ENCODE measurements at places on chromosomes 13 and 19.
A peak's percentile ranks its signal among the peaks of the same experiment; 100 is the strongest.

DNA sequence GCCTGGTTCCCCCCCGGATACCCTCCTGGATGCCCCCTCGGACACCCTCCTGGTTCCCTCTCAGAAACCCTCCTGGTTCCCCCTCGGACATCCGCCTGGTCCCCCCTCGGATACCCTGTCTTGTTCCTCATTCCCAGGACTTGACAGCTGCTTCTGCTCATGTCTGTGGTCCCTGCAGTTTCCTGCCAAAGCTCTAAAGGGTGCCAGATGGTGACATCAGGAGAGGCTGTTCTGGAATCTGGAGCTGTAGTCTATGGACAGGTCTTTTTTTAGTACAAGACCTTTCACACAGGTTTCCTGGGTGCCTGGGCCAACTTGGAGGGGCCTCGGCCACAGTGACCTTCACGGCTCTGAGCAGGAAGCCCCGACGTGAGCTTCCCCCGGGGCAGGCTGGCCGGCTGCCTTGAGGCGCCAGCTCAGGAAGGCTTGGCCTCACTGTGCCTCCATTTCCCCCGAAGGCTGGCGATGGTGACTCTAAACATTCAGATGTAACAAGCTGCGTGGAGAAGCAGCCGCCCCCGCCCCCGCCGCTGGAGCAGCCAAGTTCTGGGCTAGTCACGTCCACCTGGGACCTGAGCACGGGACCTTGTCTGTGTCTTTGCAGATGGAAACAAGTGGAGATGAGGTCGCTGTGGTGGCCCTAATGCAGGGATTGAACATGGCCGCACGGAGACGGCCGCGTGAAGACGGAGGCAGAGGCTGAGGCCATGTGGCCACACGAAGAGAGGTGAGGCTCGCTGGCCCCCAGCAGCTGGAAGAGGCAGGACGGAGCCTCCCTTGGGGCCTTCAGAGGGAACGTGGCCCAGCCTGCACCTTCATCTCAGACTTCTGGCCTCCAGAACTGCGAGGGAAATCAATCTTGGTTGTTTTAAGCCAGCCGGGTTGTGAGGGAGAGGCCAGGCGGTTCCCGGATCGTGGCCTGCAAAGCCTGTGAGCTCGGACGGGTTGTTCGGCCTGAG, 12.7 kb downstream of the SGTA start:
- DNase-seq = no peak

DNA sequence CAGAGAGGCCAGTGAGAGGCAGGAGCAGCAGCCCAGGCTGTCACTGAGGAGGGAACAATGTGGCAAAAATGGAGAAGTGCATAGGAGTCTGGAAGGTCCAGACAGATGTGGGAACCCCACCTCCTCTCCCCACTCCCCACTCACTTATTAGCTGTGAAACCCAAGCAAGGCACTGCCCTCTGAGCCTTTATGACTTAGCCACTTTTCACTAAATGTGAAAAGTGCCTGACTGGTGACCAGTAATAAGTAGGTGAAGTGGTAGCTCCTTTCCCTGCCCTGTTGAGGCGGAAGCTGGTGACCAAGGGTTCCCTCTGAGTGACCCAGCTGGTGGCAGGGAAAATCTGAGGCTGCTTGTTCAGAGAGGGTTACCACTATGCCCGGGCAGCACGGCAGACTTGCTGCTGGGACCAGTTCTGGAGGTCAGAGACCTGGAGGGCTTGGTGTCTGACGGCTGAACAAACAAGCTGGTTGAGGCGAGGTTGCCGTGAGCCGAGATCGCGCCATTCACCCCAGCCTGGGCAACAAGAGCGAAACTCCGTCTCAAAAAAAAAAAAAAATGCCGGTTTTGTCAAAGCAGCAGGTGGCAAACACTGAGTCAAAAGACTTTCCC, 80.0 kb downstream of the ZNF429 start:
- no peak for DNase-seq

- DNase-seq = no peak
Observed at GRCh38 chr13:46648166-46648607, 95.2 kb downstream of the LRCH1 start.

DNA sequence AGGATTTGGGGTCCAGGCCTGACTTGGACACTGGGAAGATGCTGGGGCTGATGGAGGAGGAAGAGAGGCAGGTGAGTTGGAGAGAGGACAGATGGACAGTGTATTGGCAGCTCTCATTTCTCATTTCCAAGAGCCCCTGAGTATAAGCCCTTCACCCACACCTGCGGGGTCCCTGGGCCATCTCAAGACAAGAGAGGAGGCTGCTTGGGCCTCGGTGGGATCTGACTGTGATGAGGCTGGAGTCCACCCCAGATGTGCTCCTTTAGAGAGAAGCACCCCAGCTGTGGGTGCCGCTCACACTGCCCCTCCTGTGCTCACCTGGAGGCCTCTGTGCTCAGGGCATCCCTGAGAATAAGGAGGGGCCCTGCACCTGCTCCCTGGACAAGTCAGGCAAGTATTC, 3.7 kb downstream of the LILRA2 start:
- no peak for DNase-seq

DNA sequence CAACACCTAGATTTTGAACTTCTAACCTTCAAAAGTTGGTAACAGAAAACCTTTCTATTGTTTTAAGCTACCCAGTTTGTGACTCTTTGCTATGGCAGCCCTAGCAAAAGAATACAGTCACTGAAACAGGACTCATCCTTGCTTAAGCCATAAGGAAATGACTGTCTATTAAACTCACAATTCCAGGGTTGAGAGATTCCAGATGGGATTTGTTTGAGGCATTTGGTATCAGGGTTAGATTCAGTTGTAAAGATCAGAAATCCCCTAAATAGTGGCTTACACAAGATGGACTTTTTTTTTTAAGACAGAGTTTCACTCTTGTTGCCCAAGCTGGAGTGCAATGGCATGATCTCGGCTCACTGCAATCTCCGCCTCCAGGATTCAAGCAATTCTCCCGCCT, 41.1 kb upstream of the RGCC start:
- no peak for DNase-seq

DNA sequence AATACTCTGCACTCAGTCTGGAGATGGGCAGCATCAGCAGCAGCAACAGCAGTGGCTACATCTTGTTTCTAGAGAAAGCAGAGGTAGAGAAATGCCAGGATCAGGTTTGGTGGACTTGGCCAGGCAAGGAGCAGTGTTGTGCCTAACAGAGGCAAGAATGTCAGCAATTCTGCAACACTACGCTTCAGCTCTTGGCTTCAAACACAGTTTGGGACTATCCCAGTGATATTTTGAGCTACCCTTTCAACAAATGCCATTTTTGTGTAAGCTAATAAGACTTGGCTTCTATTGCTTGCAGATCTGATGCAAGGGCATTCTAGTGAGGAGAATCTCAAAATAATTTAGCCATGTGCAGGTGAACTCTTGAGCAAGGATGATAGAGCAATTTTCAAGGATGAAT, 271.3 kb downstream of the PCDH20 start:
- no peak for DNase-seq

DNA sequence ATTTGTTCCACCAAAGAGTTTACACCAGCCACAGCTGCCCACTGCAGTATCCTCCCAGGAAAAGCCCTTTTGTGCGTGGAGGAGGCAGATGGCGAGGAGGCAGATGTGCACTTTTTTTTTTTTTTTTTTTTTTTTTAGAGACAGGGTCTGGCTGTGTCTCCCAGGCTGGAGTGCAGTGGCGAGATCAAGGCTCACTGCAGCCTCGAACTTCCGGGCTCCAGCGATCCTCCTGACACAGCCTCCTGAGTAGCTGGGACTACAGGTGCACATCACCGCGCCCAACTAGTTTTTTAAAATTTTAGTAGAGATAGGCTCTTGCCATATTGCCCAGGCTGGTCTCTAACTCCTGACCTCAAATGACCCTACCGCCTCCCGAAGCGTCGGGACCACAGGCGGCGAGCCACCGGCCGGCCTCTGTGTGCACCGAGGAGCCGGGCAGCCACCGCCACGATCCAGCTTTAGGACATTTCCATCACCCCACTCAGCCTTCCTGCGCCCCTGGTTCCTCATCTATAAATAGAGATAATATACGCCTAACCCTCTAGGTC, 563 bp upstream of the PDCD5 start:
- no peak for DNase-seq

GRCh38 chr19:6459262-6460098, at the start of gene SLC25A23:
SLC25A23 (minus strand) TSS chr19:6459792; CDS start chr19:6459628, 164 bp downstream.
- DNase-seq = peak; percentile 65

DNA sequence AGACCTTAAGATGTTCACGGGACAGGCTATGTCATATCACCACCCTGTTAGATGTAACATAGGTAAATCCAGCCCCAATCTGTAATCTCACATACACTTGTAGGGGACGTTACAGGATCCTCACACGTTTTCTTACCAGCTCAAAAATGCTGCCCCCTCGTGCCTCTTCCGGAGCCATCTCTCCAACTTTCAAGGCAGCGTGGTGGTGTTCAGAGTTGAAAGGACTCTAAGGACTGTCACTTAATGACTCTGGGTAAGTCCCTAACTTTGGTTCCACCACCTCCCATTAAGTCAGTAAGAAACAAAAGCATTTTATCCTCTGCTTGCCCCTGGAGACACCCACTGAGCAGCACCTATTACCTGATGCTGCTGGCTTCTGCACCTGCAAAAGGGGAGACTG, 4.4 kb downstream of the MED26 start:
- no peak for DNase-seq

- DNase-seq = no peak
Observed at GRCh38 chr19:51821456-51821855, 26.5 kb downstream of the FPR3 start.

GRCh38 chr13:48749144-48749543, 95.4 kb downstream of the CYSLTR2 start:
- no peak for DNase-seq

DNA sequence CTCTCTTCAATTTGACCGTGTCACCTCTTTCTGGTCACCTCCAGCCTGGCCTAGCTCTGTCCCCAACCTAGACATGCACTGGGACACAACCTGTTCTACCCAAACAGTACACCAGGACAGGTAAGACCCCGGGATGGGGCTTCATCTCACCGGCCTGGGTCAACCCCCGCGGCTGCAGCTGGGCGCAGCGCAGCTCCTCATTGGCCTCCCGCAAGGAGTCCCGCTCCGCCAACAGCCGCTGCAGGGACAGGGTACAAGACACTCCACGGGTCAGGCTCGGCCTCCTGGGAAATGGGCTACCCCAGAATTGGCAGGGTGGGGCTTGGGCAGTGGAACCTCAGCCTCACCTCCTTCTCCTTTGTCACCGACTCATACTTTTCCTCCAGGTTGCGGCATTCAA, 7.7 kb downstream of the HOOK2 start:
- no peak for DNase-seq

DNA sequence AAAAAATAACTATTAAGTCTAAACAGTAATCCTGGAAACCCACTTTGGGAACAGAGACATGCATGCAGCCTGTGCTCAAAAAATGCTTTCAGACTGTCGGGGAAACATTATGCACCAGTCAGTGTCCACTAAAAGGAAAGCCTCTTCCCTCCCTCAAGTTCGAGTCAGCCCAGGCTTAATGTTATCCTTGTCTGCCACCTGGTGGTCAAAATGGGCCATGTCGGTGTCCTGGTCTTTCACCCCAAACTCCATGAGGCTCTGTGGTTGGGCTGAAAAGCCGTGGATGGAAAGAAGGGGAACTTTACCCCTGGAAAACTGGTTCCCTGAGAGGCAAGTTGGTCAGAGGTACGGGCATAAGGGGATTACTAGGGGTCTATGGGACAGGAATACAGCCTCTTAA, 88.4 kb upstream of the ZNF492 start:
- DNase-seq = peak; percentile 48

GRCh38 chr19:31340042-31341025, 8.9 kb downstream of the TSHZ3 start:
- peak; percentile 7 for DNase-seq

- no peak for DNase-seq
Observed at GRCh38 chr13:110562036-110562597, 595 bp upstream of the RAB20 start.

DNA sequence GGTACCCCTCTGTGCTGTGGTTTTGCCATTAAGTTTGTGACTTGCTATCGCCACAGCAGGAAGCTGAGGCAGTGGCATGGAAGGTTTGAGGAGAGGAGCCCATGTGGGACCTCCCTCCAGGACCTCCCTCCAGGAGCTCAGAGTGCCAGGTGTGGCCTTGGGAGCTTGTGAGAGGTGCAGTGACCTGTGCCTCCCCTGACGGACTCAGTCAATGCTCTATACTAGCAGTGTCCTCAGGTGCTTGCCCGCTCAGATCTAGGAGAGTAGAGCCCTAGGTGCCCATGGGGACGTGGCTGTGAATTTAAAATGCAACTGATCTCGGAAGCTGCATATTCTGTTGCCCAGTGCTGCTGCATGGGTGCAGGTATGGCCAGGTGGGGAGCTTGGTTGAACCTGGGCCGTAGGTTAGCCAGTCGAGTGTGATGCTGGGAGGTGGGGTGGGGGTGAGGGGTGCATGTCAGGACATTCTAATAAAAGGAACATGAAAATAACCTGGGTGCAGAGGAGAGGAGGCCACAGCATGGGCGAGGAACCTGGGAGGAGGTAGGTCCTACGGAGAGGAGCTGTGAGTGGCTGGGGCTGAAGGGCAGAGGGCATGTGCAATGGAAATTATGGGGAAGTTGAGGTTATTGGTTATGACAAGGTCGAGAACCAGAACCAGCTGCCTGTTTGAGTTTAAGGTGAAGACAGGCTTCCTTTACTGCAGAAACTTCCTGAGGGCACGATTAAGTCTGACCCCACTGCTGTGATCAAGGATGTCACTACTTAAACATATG, 41.6 kb downstream of the TEX29 start:
- DNase-seq = no peak

DNA sequence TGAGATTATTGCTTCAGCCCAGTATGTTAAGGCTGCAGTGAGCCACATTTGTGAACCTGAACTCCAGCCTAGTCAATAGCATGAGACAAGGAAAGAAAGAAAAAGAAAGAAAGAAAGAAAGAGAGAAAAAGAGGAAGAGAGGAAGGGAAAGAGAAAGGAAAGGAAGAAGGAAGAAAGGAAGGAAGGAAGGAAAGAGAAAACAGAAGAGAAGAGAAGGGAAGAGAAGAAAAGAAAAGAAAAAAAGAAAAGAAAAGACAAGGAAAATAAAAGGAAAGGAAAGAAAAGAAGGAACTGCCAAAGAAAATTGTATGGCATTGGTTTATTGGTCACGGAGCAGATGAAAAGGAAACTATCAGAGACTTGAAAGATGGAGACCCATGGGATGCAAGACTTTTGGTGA, 1158.8 kb downstream of the OLFM4 start:
- DNase-seq = no peak

DNA sequence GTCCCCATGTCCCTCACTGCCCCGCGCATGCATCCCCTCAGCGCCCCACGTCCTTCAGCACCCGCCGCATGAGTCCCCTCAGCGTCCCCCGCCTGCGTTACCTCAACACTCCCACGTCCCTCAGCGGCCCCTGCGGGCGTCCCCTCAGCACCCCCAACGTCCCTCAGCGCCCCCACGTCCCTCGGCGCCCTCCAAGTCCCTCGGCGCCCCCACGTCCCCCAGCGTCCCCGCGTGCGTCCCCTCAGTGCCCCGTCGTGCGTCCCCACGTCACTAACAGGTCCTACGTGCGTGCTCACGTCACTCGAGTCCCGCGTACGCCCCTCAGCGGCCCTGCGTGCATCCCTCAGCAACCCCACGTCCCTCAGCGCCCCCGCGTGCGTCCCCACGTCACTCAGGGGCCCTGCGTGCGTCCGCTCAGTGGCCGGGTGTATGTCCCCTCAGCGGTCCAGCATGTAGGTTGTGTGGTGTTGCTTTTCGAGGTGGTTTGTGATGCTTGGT, 19.5 kb upstream of the GAS6 start:
- no peak for DNase-seq

- peak; percentile 59 for DNase-seq
Observed at GRCh38 chr13:94859278-94859691, 146.9 kb upstream of the SOX21 start.

Data from dorsolateral prefrontal cortex (tissue), 122 donors.